Bronchus fibroblast of lung (primary cell): ENCODE measurements at places on chromosomes 12 and 14. TPM values are rescaled to one million over a fixed set of nuclear protein-coding genes. Genes with fewer than 3 reads are reported as not detected.

Gene CLEC2B
- total RNA-seq: 1.0 and 2.5 TPM in 2 replicates

Gene LRTM2
- not detected in 2 replicates for total RNA-seq

Gene GALNT9
- 0.67 TPM in 1 of 2 replicates, not detected in the other for total RNA-seq

Gene PTGER2
- 120 and 124 TPM in 2 replicates for total RNA-seq

Gene IL22
- total RNA-seq: not detected in 2 replicates

Gene ELK3
- 21.0 and 24.7 TPM in 2 replicates for total RNA-seq

Gene CLEC6A
- total RNA-seq: not detected in 2 replicates

Gene CPM
- 6.4 and 7.4 TPM in 2 replicates for total RNA-seq

Gene SETD3
- 19.2 and 24.4 TPM in 2 replicates for total RNA-seq

Gene CIDEB
- 1.3 and 1.8 TPM in 2 replicates for total RNA-seq

Gene SIRT4
- 0.59 and 1.5 TPM in 2 replicates for total RNA-seq

Gene TSPAN19
- under 0.01 TPM in 1 of 2 replicates, not detected in the other for total RNA-seq

Gene SERPINA10
- total RNA-seq: not detected in 2 replicates

Gene MYF5
- not detected in 2 replicates for total RNA-seq
